ENCODE measurements at places on chromosomes 1 and 21. TPM values are rescaled to one million over a fixed set of nuclear protein-coding genes. Genes with fewer than 3 reads are reported as not detected.

The GJA8 gene
- total RNA-seq = 5.1 TPM

The HSPB7 gene
- total RNA-seq = 9.0 TPM

The CNR2 gene
- total RNA-seq = 0.06 TPM

The SPRR2F gene
- not detected for total RNA-seq

DNA sequence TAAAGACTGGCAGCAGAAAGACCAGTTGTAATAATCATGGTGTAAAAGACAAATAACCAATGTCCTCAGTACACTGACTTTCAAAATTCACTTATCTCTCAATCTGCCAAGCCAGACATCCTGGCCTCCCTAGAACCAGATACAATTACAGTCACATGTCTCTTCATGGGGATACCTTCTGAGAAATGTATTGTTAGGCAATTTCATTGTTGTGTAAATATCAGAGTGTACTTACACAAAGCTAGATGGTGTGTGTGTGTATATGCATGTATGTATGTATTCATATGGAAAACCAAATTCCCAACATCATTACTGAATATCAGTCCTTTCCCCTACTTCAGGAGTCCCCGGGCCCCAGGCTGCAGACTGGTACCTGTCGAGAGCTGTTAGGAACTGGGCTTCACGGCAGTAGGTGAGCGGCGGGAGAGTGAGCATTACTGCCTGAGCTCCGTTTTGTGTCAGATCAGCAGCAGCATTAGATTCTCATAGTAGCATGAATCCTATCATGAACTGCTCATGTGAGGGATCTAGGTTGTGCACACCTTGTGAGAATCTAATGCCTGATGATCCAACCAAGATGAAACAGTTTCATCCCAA, 65.3 kb upstream of the ZNF326 start:
- DNase-seq = no peak

DNA sequence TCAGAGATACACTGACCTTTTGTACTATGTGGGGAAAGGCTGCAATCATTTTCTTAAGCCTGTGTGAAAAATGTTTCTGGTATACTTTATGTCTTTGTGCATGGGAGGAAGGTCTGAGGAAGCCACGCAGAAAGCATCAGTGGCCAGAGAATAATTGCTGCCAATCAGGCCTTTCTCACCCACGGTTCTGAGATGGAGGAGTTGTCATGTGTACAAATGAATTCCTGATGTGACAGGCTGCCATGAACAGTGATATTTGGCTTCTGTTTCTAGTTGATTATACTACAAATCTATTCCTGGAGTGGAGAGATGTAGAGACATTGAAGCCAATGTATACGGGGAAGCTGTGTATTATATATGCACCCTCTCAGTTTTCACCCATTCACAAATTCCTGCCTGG, 142.6 kb downstream of the GRIK1 start:
- DNase-seq = no peak

GRCh38 chr1:234712891-234713305, 102.9 kb upstream of the IRF2BP2 start:
- DNase-seq = no peak

- no peak for DNase-seq
These were observed 59.5 kb downstream of the PALMD start for GRCh38 chr1:99705385-99705784.

DNA sequence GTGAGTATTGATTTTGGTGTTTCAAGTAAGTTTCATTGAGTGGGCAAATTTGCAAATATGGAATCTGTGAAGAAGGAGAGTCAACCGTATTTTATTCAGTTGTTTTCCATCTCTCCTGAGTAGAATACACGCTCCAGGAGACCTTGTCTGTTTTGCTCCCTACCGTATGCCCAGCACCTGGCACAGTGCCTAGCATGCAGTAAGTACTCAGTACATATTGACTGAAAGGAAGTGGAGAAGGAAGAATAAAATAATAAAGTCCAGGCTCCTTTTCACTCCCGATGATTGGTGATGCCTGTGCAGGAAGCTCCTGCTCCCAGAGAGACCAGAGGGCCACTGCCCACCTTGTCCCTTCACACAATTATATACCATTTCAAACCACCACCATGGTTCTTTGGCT, 59.4 kb upstream of the NEK2 start:
- no peak for DNase-seq

DNA sequence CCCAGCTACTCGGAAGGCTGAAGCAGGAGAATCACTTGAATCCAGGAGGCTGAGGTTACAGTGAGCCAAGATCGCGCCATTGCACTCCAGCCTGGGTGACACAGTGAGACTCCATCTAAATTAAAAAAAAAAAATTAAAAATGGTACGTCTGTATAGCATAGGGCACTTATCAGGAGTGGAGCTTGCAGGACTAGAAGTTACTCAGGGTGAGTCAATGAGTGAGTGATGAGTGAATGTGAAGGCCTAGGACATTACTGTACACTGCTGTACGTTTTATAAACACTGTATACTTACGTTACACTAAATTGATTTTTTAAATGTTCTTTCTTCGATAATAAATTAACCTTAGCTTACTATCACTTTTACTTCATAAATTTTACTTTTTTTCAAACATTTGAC, 183.6 kb downstream of the NR5A2 start:
- DNase-seq = no peak

- DNase-seq = peak; percentile 74
These were observed 150.0 kb downstream of the TOMM20 start for GRCh38 chr1:234978397-234979295.

- no peak for DNase-seq
These were observed 56.6 kb downstream of the PLXNA2 start for GRCh38 chr1:208187499-208188041.

- no peak for DNase-seq
These were observed 18.0 kb downstream of the FRRS1 start for GRCh38 chr1:99748419-99748818.
